Thoracic aorta (tissue), 2 donors: ENCODE measurements at places on chromosomes 4 and X. TPM values are rescaled to one million over a fixed set of nuclear protein-coding genes. Genes with fewer than 3 reads are reported as not detected.

Gene SULT1B1
- total RNA-seq: 2.9 TPM

Gene FAM53A
- 10.9 TPM for total RNA-seq

Gene SYP
- 3.2 TPM for total RNA-seq

Gene USP38
- 22.9 TPM for total RNA-seq

Gene MXRA5
- 2.3 TPM for total RNA-seq

Gene CNGA2
- total RNA-seq: not detected

Gene CT45A7
- not detected for total RNA-seq

Gene GABRE
- 286 TPM for total RNA-seq

Gene ARX
- not detected for total RNA-seq

Gene CFP
- total RNA-seq: 18.9 TPM

Gene MMGT1
- total RNA-seq: 30.3 TPM

Gene PASD1
- total RNA-seq: not detected

Gene DCAF8L2
- not detected for total RNA-seq

Gene RIPPLY1
- total RNA-seq: not detected

Gene SLC38A5
- total RNA-seq: 4.9 TPM

Gene PSAPL1
- total RNA-seq: 0.14 TPM

Gene HAND2
- 25.7 TPM for total RNA-seq
